ENCODE measurements at places on chromosomes 4 and X.

DNA sequence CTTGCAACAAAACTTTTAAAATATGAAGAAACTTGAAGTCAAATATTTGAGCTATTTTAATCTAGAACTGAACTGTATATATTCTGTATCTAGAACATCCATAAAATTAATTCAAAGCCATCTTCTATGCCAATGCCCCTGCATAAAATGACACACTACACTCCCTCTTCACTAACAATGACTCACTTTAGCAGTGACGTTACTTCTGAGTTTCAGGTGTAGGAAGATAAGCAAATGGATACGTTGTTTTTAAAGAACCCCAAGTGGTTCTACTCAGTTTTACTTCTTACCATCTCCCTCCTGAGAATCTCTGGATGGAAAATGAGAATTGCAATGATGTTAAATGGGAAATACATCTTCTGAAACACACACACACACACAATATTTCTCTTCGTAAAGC is 45.2 kb downstream of the CXXC4 start:
- no peak for DNase-seq

DNA sequence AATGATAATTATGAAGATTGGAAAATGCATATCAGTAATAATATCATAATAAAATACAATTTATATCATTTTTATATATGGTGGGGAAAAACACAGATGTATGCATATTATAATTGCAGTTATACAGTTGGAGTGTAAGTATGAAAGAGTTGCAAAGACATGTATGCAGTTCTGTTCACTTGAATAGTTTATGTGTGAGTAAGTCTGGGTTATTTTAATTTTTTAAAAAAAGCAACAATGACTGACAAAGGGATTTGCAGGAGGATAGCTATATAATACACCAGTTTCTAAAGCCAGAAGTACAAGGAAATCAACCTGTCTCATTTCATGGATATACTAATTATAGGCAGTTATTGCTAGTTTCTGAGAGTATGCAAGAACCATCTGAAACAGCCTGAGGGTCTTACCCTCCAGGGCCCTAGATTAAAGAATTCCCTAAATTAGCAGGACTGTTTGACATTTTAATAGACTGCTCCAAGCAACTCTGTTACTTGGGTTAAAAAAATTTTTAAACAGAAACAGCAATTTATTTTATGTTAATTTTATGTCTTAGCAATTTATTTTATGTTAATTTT is 40.2 kb downstream of the FAM114A1 start:
- DNase-seq: no peak

GRCh38 chr4:142452161-142452855 is 393.8 kb downstream of the INPP4B start:
- DNase-seq: no peak

DNA sequence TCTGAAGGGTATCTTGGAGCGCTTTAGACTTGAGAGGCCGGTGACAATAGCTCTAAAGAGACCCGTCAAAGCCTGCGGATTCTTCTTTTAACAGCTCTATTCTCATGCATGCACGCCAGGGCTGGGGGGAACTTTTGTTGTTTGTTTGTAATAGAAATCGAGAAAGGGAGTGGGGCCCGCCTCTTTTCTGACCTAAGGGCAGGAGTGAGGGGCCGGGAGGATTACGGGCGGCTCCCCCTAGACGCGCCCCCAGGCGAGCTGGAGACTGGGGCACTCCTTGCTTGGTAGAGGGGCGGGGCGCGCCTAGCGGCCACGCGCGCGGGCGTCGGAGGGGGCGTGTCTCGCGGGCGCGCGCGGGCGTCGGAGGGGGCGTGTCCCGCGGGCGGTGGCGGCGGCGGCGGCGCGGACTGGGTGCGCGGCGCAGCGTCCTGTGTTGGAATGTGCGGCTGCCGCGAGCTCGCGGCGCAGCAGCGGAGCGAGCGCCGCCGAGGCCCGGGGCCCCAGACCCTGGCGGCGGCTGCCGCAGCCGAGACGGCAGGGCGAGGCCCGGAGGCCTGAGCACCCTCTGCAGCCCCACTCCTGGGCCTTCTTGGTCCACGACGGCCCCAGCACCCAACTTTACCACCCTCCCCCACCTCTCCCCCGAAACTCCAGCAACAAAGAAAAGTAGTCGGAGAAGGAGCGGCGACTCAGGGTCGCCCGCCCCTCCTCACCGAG is at the start of gene REST:
Gene REST, plus strand, starts transcription at position 412 of the 717 bp plus-strand sequence. CDS start 2,739 bp downstream, outside the sequence.
- peak; percentile 82 for DNase-seq

DNA sequence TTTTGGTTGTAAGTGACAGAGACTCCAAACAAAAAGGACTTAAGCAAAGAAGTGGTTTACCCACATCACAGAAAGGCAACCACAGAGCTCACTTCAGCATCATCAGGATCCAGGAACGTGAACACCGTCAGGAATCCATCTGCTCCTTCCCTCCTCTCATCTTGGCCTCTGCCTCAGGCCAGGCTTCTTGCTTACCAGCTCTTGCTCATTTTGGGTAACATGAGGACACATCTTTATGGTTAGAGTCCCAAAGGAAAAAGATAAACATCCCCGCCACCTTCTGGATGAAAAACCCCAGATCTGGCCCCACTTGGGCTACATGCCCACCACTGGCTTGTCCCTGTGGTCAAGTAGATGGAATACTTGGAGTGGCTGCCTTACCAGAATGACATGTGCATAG is 176.8 kb upstream of the RPL34 start:
- no peak for DNase-seq

DNA sequence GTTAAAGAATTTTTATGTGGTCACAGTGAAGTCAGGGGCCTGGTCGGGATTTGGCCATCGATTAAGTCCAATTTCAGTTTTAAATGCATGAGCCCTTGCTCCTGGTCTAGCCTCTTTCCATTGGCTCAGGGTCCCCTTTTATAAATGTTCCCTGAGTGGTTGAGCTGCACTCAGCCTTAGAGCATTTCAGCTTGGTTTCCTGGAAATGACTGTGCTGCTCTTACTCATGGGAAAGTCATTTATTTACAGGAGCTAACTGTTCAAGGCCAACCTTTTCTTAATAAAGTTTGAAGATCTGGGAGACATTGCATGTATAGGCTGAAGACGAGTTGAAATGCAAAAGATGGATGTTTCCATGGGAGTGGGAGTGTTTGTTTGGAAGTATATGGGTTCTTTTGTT is 98.8 kb upstream of the CLNK start:
- no peak for DNase-seq

DNA sequence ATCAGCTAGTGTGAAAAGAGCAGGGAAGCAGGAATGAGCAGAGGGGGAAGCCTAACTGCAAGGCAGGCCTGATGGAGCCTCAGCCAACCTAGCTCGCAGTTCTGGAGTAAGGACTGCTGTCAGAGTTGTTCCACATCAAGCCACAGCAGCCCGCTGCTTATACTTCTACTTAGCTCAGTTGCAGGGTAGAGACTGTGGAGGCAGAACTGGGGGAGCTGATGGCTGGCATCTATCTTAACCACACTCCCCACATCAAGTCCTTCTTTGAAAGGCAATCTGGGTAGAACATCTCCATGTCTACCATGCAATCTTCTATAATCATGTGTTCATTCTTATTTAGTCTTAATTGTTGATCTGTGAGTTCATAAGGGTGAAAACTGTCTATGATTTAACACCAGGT is 46.1 kb downstream of the DDX60 start:
- DNase-seq: no peak

DNA sequence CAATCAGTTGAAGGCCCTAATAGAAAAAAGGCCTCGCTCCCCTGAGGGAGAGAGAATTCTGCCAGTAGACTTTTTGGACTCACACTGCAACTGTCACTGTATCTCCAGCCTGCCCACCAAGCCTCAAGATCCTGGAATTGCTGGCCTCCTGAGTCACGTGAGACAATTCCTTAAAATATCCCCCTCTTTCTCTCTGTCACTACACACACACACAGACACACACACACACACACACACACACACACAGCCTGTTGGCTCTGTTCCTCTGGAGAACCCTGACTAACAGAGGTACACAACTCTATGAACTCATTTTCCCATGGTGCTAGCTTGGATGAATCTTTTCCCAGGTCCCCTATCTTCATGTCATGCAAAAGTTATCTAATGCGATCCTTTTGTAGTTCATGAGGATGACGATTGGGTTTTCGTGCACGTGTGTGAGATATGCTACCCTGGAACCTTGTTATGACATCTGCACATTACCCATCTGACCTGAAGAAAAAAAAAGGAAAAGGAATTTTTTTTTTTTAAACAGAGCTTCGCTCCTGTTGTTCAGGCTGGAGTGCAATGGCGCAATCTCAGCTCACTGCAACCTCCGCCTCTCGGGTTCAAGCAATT is 13.7 kb downstream of the CLRN2 start:
- DNase-seq: no peak

GRCh38 chr4:38787693-38788092 is 4.9 kb upstream of the TLR10 start:
- no peak for DNase-seq

- no peak for DNase-seq
Observed at GRCh38 chr4:145525291-145525740, 43.7 kb downstream of the SMAD1 start.

DNA sequence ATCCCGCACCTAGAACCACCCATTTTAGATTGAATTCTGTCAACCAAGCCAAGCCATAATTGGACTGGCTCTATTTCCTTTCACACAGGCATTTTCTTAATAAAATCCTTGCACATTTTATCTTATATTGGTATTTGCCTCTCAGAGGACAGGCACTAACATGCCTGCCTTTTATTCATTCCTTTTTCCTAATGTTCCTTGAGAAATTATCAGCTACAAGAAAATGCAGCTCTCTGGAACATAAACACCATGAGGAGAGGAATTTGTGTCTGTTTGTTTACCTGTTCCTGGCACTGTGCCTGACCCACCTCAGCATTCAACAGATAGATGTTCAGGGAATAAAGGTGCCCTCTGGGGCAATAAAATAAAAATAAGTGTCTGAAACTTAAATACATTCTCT is 116.2 kb downstream of the PDHA2 start:
- no peak for DNase-seq

DNA sequence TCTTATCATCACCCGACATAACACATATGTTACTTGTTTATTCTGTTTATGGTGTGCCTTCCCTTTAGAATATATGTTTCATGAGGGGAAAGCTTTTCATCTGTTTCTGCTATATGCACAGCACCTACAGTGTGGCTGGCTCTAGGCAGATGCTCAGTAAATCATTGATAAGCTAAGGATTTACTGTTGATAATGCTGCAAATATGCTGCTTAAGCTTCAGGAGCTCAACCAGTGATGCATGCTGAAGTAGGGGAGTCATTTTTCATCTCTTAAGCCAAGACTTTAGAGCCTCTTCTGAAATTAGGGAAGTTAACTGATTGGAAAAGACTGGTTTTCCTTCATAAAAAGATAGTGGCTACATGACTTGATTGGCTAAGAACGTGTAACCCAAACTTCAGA is 16.4 kb downstream of the FAT4 start:
- no peak for DNase-seq

GRCh38 chr4:151415978-151416377 is 7.0 kb downstream of the FHIP1A start:
- no peak for DNase-seq

GRCh38 chr4:108255203-108255747 is 86.5 kb upstream of the LEF1 start:
- no peak for DNase-seq

DNA sequence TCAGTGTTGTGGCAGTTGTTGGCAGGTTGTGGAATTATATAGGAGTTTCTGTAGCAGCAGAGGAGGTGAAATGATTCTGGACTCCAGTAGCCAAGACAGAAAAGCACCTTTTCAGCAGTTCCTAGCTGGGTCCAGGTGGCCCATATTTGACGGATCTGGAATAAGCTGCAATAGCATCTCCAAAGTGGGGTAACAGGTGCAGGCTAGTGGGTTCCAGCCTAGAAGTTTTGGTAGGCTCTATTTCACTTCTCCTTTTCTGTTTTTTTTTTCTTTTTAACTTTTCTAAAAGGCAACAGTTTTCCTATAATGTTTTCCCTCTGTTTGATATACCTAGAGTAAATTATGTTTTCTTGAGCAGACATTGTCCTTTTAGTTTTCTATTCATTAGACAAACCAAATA is 392.5 kb downstream of the C4orf33 start:
- no peak for DNase-seq

- no peak for DNase-seq
Observed at GRCh38 chr4:89665662-89666061, 171.3 kb downstream of the SNCA start.

DNA sequence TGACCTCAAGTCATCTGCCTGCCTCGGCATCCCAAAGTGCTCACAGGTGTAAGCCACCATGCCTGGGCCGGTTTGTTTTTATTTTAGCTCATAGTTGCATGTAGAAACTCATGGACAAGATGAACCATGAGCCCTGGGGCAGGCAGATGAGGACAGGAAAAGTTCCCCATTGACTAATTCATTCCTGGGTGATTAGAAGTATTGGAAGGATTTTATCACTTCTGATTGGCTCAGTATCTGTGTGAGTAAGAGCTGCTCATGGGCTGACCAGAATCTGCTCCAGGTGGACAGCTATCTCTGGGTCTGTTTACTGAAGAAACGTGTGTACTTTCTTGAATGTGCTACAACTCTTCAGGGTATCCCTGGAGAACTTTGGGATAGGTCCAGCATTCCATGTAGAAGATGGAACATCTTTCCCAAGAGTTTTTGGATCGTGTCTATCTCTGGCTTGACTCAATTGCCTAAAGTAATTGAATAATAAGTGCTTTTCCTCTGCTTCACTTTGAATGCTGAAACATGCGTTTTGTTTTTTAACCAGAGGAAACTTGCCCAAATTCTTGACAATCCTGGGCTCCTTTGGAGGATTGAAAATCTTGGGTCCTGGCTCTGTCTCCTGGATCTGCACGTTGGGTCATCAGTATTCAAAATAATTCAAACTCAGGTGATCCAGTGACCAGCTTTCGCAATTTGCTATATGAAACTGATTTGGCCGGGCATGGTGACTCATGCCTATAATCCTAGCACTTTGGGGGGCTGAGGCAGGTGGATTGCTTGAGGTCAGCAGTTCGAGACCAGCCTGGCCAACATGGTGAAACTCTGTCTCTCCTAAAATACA is 88.6 kb upstream of the DHRSX start:
- DNase-seq: no peak

- DNase-seq: no peak
Observed at GRCh38 chrX:77740376-77740905, 45.6 kb downstream of the ATRX start.

GRCh38 chr4:25844961-25845712 is 17.7 kb downstream of the SEL1L3 start:
- DNase-seq: no peak

GRCh38 chrX:21487832-21488231 is 113.6 kb downstream of the CNKSR2 start:
- DNase-seq: no peak

DNA sequence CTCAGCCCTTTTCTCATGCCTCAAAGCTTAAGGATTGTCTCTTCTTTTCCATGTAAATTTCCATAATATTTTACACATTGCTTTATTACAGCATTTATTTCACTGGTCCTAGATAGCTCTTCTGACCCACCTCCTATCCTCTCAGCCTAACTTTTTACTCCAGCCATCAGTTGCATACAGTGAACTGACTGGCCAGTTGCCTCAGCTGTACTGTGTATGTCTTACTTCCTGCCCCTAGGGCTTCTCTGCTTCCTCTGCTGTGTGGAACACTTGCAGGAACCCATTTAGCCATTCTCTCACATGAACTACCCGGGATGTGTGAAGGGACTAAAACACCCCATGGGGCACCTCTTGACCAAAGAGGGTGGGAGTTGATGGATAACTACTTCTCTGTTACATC is 18.0 kb downstream of the C4orf33 start:
- DNase-seq: no peak

Measured in activated CD8-positive, alpha-beta memory T cell treated with anti-CD3 and anti-CD28 coated beads for 1 hour (primary cell).